ENCODE measurements at places on chromosomes 11 and 22. TPM values are rescaled to one million over a fixed set of nuclear protein-coding genes. Genes with fewer than 3 reads are reported as not detected.
A peak's percentile ranks its signal among the peaks of the same experiment; 100 is the strongest.

DNA sequence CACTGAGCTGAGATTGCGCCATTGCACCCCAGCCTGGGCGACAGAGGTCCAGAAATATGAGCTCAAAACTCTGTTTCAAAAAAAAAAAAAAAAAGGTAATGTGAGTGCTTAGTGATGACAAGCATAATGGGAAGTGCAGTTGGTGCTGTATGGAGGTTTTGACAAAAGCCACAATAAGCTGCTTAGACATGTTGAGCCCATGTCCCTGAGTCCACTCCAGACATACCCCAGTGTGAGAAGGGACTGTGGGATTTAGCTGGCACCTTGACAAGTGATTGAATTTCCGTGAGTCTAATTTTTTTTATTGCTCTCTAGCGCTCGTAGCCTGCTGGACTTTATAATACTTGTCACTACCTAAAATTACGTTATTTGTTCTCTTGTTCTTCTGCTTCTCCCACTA, 15.1 kb upstream of the LGR4 start:
- H3K27ac ChIP-seq, result no peak overlapping the region
- H3K36me3 ChIP-seq, result peaks cover 14% of the 10 kb centered on the region
- no peaks in the 10 kb centered on the region for H3K4me1 ChIP-seq
- no peak for DNase-seq
- no peak overlapping the region for H3K4me3 ChIP-seq
- no peaks in the 10 kb centered on the region for H3K27me3 ChIP-seq

DNA sequence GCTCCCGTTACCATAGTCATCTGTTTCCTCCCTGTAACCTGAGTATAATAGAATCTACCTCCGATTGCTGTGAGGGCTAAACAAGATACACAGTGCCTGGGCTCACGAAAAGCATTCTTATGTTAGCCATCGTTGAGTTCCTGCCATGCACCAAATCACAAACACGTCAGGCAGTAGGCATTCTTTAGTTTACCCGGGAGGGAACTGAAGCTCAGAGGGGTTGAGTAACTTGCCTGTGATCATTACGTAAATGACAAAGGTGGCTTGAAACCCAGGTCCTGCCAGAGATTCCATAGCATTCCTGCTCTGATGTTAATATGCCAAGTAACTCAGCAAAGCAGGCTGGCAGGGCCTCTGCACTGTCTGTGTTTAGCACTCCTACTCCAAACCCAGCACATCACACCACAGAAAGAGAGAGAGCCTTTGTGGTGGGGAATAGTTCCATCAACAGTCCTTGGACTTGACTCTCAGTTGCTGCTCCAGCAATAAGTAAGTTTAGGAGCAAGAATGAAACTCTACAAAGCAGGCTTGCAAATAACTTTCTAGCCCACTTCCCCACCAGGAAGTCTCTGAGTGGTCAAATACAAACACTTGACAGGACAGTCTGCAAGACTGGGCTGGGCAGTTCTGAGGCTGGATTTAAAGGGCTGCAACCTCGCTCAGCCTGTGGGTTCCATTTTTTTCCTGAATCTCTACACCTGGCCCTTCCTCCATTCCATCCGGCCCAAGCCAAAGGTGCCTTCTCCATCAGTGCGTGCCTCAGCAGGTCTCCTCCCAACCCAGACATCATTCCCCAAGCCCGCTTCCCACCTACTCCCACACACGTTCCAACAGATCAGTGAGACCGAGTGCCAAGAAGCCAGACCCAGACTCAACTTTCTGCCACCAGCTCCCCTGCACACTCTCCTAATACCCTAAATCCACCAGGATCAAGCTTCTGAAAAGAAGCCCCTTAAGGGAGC, 1.1 kb downstream of the SCN2B start:
- H3K27me3 ChIP-seq, result no peaks in the 10 kb centered on the region
- H3K4me3 ChIP-seq, result peak overlapping the region; percentile 47
- peaks cover 23% of the 10 kb centered on the region for H3K4me1 ChIP-seq
- no peak for DNase-seq
- H3K36me3 ChIP-seq, result no peaks in the 10 kb centered on the region

GRCh38 chr22:37173709-37174108, 14.3 kb downstream of the C1QTNF6 start:
- no peak overlapping the region for H3K4me3 ChIP-seq
- peak; percentile 85 for DNase-seq
- H3K27me3 ChIP-seq, result no peaks in the 10 kb centered on the region
- no peaks in the 10 kb centered on the region for H3K36me3 ChIP-seq
- no peak overlapping the region for H3K27ac ChIP-seq

The GAL3ST1 gene
- total RNA-seq, result 1.7 TPM

DNA sequence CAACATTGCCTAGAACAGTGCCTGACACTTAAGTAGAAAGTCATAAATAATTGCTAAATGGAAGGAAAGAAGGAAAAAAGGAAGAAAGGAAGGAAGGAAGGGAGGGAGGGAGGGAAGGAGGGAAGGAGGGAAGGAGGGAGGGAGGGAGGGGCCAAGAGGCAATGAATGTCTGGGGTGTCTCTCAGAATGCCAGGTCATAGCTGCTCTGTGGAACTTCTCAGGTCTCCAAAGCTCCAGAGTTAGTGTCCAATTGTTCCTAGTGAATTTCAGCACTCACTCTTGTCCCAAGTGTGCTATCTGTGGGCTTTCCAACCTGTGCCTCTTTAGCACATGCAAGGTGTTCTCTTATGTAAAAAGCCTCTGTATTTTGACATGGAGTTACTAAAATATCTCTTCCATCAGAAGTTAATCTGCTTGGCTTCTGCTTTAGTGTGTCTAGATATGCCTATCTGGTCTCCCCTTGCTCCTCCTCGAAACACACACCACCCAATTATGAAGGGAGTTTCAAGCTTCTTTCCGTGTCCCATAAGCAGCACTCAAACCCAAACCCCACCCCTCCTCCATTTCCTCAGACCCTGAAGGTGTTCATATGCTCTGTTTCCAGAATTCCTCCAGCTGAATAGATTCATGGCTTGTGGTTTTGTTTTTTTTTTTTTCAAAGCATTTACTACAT, 56.5 kb downstream of the FAM76B start:
- H3K4me3 ChIP-seq, result no peak overlapping the region
- H3K27me3 ChIP-seq, result no peaks in the 10 kb centered on the region
- H3K36me3 ChIP-seq, result no peaks in the 10 kb centered on the region
- no peak for DNase-seq
- no peak overlapping the region for H3K27ac ChIP-seq

DNA sequence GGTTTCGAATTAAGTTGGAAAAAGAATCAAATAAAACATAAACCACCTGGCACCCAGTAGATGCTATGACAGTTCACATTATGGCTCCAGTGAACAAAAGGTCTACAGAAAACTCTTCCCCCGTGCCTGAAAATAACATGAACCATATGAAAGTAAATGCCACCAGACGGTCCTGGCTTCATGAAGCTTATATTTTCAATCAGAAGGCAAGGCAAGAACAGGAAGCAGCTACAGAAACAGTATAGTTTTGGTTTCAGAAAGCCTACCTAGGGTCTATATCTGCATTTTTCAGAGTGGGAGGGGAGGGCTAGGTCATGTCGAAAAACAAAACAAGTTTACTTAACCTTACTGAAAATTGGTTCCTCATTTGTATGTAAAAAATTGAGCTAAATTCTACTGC, 9.8 kb downstream of the RAB30 start:
- DNase-seq, result no peak
- H3K36me3 ChIP-seq, result no peaks in the 10 kb centered on the region
- H3K27ac ChIP-seq, result no peak overlapping the region
- H3K27me3 ChIP-seq, result no peaks in the 10 kb centered on the region
- H3K4me1 ChIP-seq, result peaks cover 38% of the 10 kb centered on the region

DNA sequence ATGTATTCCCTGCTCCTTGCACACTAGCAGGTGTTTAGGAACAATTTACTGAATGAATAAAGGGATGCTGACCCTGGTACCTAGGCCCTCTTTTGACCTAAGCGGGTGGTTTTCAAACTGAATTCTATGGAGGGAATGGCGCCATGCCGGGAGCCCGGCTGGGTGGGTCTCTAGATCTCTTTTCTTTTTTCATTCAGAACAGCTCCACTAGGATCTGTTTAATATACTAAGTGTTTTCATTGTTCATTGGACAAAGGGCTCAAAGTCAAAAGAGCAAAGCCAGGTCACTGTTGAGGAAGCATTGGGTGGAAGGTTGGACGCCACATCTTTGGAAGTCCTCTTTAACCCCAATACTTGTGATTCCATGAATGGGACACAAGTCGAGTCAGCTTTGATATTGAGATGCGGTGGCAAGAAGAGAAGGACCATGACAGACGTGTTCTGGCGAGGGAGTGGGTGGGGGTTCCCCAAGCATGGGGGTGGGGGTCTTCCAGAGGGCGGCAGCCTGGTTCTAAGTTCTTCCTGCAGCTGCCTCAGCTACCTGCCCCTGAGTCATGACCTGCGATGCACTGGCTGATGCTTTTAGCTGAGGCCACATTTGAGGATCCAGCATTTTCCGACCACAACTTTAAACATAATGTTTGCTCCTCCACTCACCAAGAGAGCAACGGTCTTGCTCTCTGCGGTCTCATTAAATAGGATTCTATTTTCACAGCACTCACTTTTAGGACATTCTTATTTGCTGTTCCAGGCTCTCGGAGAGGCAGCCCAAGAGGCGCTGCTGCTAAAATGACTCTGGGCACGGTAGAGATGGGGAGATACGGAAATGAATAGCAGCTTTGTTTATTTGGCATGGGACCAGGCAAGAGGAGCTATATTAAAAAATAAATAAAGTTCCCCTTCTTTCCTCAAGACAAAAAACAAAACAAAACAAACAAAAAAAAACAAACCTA, 100.6 kb downstream of the FBXO7 start:
- DNase-seq, result no peak
- no peak overlapping the region for H3K27ac ChIP-seq
- no peaks in the 10 kb centered on the region for H3K36me3 ChIP-seq
- no peaks in the 10 kb centered on the region for H3K27me3 ChIP-seq

DNA sequence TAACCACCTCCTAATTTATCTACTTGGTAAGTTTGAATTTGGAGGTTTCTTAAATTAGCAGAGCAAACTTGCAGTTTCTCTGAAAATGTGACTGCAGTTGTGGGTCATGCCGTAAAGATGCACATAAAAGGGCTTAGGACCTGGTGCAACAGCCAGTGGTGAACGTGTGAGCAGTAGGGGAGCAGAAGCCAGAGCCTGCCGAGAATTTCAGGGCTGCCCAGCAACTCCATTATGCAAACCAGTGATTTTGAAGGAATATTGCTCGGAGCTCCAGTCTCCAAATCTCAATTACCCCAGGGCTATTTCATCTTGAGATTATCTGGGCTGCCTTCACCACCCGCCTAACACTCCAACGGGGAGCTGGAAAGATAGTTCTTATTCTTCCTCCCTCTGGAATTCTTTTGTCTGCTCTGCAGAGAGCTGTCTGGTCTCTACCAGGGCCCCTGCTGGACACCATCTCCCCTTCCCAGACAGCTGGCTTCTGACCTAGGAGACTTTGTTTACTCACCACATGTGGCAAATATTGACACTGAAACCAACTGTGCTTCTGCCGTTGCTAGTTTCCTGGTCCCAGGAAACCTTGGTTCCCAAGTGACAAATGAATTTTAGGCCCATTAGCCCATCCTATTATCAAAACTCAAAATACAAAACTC, 93.9 kb downstream of the DSCAML1 start:
- no peaks in the 10 kb centered on the region for H3K4me1 ChIP-seq
- H3K4me3 ChIP-seq, result no peak overlapping the region
- no peaks in the 10 kb centered on the region for H3K27me3 ChIP-seq
- DNase-seq, result no peak
- no peaks in the 10 kb centered on the region for H3K36me3 ChIP-seq

The FREY1 gene
- total RNA-seq, result 0.55 TPM

DNA sequence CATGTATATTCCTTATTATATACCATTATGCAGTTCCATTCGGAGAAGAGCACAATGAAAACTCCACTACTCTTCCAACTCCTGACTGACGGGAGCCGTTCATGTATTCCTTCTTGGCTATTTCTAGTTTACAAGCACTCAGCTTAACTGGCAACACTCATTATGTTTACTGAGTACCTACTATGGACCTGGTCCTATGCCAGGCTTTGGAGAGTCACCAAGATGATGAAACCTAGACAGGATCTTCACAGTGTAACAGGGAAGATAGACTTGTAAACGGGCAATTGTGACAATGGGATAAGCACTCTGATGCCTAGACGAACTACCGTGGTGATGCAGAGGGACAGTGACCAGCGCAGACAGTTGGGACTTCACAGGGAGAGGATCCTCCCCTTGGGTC, 22.3 kb upstream of the ST3GAL4 start:
- no peaks in the 10 kb centered on the region for H3K27me3 ChIP-seq
- H3K27ac ChIP-seq, result peak overlapping the region; percentile 3
- no peaks in the 10 kb centered on the region for H3K36me3 ChIP-seq
- no peaks in the 10 kb centered on the region for H3K4me1 ChIP-seq
- no peak for DNase-seq
- no peak overlapping the region for H3K4me3 ChIP-seq

- no peaks in the 10 kb centered on the region for H3K36me3 ChIP-seq
- H3K4me3 ChIP-seq, result no peak overlapping the region
- peaks cover 87% of the 10 kb centered on the region for H3K4me1 ChIP-seq
- H3K27ac ChIP-seq, result no peak overlapping the region
- H3K27me3 ChIP-seq, result no peaks in the 10 kb centered on the region
Observed at GRCh38 chr11:12454782-12455181, 77.4 kb downstream of the PARVA start.

The ALDH3B2 gene
- total RNA-seq, result not detected

The OR51V1 gene
- total RNA-seq, result not detected

DNA sequence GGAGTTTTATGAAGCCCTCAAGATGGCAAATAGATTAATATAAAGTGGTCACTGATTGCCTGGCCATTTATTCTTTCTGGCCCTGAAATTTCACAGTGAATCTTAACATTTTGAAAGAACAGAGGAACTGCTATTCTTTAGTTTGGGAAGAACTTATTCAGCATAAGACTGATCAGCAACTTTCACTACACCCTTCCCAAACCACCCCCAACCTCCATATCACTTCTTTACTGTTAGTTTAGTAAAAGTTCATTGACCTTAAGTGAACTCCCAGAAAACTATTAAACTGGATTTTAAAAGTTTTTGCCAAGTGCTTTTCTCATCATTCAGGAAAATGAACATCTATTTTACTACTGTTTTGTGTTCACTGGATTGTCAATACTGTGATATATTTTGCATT, 77.4 kb downstream of the NARS2 start:
- H3K4me1 ChIP-seq, result no peaks in the 10 kb centered on the region
- no peaks in the 10 kb centered on the region for H3K27me3 ChIP-seq
- no peak overlapping the region for H3K27ac ChIP-seq
- no peak overlapping the region for H3K4me3 ChIP-seq
- H3K36me3 ChIP-seq, result no peaks in the 10 kb centered on the region
- DNase-seq, result no peak

- no peak for DNase-seq
- H3K36me3 ChIP-seq, result no peaks in the 10 kb centered on the region
- no peaks in the 10 kb centered on the region for H3K27me3 ChIP-seq
- no peaks in the 10 kb centered on the region for H3K4me1 ChIP-seq
Observed at GRCh38 chr11:126564566-126564965, 209.1 kb downstream of the ST3GAL4 start.

- no peak overlapping the region for H3K27ac ChIP-seq
- no peaks in the 10 kb centered on the region for H3K4me1 ChIP-seq
- no peak for DNase-seq
- H3K4me3 ChIP-seq, result no peak overlapping the region
Observed at GRCh38 chr11:44224867-44225501, 85.0 kb downstream of the ALX4 start.
